MV-4-11 (cell line): ENCODE measurements at places on chromosomes 7 and 10.

DNA sequence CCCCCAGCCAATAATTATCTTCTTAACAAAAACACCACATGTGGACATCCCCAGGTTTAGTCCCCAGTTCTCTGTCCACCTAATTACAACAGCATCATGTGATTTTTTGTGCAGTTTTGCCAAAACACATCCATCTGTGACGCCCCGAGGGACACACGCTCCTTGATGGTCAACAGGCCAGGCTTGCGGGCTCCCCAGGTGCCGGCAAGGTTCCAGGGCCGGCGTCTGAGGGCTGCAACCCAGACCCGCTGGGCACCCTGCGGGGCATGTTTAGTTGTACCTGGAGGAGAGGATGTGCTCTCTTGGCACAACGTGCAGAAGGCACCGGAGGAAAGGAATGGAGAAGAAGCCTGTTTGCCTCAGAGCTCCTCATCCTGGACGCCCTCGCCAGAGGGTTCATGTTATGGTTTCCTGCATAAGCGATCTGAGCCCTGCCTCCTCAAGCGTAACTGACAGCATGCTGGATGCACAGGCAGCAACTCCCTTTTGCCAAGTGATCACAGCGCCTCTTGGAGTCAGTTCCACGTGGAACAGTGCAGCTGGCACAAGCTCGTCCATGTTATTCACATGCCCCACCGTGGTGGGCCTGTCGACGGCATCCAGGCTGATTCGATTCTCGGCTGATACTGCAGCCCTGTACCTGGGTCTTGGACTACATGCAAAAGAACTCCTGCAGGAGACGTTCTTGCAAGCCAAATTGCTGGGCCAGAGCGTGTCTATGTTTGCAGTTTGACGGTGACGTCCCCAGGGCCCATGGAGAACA is 41.6 kb downstream of the JAKMIP3 start:
- no peak for DNase-seq

- DNase-seq = peak; percentile 97
Observed at GRCh38 chr7:41809529-41809939, 106.6 kb upstream of the INHBA start.

DNA sequence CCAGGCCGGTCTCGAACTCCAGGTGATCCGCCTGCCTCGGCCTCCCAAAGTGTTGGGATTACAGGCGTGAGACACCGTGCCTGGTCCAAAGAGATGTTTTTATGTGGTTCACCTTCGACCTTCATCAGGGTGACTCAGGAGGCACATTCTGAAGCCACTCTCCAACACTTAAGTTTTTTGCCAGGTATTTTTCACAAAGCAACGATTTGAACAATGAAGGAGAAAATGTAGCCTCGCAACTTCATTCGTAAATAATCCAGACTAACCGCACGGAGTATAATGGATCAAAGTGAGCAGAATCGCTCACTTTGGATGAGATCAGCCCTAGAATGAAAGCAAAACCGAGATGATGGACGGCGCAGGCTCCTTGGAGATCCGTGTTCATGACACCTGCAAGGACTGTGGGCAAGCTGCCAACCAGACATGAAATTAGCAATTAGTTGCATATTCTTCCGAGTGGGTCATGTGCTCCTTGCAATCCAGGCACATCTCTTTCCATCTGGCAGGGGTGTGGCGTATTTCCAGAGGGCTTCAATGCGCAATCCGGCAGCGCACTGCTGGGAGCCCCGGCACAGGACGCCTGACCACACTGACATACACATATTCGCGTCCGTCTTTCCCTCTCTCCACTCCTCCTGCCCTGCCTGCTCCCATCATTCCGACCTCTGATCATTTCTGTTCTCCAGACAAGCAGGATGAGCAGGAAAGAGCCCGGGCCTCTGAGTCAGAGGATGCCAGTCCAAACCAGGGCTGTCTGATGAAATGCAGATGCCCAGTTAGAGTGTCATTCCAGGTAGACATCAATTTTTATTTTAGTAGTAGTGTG is 148.4 kb downstream of the KLF6 start:
- no peak for DNase-seq

DNA sequence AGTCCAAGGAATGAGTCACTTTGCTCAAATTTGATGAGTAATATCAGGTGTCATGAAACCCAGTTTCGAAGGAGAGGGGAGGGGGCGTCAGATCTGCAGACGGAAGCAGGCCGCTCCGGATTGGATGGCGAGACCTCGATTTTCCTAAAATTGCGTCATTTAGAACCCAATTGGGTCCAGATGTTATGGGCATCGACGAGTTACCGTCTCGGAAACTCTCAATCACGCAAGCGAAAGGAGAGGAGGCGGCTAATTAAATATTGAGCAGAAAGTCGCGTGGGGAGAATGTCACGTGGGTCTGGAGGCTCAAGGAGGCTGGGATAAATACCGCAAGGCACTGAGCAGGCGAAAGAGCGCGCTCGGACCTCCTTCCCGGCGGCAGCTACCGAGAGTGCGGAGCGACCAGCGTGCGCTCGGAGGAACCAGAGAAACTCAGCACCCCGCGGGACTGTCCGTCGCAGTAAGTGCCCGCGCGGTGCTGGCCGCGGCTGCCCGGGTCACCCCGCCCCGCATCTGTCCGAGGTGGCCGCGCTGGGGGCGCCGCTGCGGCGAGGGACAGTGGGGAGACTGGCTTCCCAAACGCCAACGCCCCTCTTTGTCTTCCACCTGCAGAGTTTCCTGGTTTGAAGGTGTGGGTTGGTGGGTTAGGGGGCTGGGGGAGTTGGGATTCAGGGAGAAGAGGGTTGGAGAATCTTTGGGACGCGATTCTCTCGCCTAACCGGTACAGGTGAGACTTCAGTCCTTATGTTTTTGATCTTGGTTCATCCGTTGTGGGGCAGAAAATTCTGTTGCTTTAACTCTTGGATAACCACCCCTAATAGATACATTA is at the start of gene TAC1:
TSS of gene TAC1 (plus strand) at position 351 of the 829 bp plus-strand sequence. CDS start 527 bp downstream, outside the sequence.
- no peak for DNase-seq

- DNase-seq = peak; percentile 95
Observed at GRCh38 chr7:75624134-75624832, 114.5 kb downstream of the HIP1 start.
